ENCODE measurements at places on chromosomes 6 and 20.

GRCh38 chr6:161429921-161430490 lies 156.1 kb upstream of the AGPAT4 start:
- DNase-seq, result no peak

DNA sequence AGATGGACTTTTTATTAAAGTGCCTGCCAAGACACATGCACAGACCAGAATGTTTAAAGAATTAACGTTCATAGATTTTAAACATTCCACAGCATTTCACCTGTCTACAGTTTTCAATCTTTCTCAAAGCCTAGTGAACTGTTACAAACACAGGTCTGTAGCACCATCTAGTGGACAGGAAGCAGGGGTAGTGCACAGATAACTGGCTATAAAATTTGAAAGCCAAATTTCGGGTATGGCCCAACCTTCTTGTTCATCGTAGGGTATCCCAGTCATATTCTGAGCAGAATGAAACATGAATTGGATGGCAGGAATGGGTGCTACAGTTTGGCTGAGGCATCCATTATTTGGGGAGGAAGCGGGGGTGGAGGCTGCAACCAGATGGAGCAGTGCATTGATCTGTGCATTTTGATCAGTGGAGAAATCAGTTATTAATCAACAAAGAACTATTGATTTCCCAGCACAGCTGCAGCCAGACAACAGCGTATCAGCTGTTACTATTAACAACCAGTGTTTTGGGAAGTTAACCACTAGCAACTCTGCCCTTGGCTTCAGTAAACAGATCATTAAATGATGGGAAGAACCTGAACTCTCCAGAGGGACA lies 56.1 kb upstream of the B3GAT2 start:
- DNase-seq, result no peak

DNA sequence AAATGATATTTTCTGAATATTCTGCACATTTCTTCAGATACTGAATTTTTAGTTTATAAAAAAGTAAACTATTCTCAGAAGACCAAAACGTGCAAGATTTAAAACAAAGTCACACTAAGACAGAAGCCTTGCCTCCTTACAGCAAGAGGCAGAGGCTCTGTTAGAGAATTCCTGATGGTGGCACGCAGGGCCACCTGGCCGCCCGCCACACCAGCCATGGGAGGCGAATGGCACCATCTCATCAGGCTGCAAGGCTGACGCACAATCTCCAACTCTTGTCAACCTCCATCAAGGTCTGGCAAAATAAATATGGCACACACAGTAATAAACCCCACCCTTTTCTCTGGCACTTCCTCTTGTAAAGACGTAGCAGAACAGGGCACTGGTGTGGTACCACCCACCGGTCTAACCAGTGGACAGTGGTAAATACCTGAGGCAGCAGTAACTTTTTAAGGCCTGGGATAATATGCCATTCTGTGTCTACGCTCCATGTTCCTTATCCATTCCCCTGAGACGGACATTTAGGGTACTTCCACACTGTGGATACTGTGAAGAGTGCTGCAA lies 111.4 kb downstream of the WDR27 start:
- no peak for DNase-seq

GRCh38 chr20:50111829-50112495 lies 988 bp downstream of the UBE2V1 start:
- DNase-seq, result no peak

DNA sequence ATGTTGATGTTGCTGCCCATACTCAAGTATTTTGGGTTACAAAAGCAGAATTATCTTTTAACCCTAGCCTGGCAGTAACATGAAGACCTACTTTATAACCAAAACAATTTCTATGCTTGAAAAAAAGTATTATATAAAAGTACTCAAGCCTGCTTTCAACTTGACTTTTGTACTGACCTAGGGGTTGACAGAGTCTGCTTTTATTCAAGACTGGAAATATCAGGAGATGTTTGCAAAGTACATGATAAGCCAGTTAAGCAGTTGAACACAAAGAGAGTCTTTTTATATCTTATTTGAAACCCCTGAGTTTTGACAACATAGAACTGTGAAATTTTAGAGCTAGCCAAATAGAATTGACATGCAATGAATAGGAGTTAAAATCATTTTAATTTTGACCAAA lies 159.8 kb downstream of the KCNQ5 start:
- no peak for DNase-seq

GRCh38 chr6:99344289-99344688 lies 5.2 kb downstream of the FAXC start:
- DNase-seq, result no peak

DNA sequence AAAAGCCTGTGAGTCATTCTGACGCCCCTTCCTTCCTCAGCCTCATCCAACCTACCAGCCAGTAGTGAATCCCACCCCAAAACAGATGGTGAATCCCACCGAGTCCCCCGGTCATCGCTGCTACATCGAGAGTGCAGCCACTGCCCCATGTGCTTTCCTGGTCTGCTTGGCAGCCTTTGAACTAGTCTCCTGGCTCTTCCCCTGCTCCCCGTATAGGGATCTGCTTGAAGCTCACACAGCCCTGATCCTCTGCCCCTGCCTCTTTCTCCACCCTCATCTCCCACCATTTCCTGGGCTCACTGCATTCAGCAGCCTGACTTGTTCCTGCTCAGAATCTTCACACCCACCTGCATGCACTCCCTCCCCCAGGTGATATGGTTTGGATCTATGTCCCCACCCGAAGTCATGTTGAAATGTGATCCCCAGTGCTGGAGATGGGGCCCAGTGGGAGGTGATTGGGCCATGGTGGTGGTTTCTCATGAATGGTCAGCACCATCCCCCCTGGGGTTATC lies 14.6 kb downstream of the SYNJ2 start:
- no peak for DNase-seq

- no peak for DNase-seq
Measured at GRCh38 chr20:32681175-32682084, 7.7 kb upstream of the C20orf203 start.

DNA sequence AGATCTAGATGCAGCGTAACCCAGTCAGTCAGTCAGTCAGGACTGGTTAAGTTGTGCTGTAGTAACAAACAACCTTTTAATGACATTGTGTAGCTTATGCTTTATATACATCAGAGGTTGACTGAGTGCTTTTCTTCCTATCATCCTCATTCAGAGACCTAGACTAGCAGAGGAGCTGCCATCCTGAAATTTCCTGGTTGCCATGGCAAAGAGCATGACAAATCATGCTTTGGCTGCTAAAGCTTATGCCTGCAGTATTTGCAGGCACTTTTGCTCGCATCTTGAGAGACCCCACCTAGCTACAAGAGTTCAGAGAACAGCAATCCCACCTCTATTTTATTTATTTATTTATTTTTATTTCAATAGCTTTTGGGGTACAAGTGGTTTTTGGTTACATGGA lies 244.0 kb downstream of the BTBD3 start:
- DNase-seq, result no peak

- DNase-seq, result no peak
Measured at GRCh38 chr6:170385506-170385905, 78.9 kb downstream of the FAM120B start.

- no peak for DNase-seq
Measured at GRCh38 chr20:38770546-38770945, 22.3 kb downstream of the ACTR5 start.

- no peak for DNase-seq
Measured at GRCh38 chr20:38129893-38130609, 35.0 kb downstream of the TGM2 start.

DNA sequence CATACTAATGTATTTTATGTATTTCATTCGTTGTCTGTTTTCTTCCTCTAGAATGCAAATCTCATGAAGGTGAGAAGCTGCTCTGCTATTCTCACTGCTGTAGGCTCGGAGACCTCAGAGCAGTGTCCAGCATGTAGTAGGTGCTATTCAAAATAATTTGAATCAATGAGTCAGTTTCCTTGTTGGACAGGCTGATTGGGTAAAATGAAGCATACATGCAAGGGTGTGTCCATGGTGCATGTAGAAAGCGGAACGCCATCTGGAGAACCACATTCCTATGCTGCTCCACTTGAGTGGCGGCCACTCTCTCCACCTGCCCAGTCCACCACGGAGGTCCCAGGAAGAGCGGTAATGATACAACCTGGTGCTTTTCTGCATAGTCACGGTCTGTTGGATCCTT lies 412.1 kb downstream of the QKI start:
- no peak for DNase-seq

DNA sequence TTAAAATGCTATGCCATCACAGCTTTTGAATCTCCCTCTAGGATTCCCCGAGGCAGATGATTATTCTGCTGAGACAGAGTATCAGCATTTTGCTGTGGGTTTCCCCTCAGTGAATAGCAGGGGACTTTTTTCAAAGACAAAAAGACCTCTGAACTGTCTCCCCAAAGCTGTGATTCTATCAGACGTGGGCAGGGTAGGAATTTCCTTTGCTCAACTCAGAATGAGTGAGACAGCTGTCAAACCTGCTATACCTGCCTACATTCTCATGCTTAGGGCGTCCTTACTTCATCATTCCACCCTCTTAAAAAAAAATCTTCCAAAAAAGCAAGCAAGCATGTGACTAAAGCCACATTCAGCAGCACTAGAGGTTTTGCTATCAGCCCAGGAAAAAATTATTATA lies 147.6 kb upstream of the FAM83B start:
- DNase-seq, result no peak

GRCh38 chr20:13243826-13244376 lies 22.8 kb downstream of the ISM1 start:
- DNase-seq, result no peak
